ENCODE measurements at places on chromosomes 6 and 20. TPM values are rescaled to one million over a fixed set of nuclear protein-coding genes. Genes with fewer than 3 reads are reported as not detected.

GRCh38 chr20:20839771-20840170, 127.3 kb upstream of the RALGAPA2 start:
- no peak for DNase-seq

DNA sequence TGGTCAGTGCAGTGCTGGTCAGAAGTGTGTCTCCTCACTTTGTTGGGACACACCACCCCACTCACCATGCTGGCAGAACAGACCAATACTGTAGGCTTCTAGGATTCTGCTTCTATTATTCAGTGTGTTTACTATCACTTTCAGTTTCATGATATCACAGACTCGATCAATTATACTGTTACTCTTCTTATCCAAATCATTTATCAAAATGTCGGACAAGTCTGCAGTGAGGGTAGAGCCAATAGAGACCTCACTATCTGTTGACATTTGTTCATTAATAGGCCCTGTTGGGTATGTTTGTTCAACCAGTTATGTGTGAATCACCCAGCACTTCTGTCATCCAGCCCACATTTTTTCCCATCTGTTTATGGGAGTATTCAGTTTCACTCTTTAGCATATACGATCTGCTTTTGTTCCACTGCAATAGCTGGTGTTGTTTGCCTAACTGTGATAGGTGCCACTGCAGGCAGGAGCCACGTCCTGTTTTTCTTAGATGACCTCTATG, 140.1 kb downstream of the NRN1 start:
- DNase-seq, result peak; percentile 32

DNA sequence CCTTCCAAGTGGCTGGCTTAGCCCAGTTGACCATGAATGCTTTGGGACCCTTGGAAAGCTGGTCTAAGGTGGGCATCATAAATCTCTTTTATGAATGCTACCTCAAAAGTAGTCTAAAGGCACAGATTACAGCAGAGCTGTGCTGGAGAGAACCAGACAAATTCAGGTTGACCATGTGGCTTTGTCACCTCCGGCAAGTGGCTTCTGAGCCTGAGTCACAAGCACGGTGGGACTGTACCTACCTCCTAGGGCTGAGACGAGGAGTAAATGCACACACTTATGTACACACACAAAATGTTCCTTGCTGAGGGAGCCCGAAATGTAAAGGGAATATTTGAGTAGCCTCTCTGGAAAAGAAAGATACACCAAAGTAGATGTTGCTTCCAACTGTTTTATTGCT, 155.9 kb downstream of the NFATC2 start:
- DNase-seq, result peak; percentile 82

DNA sequence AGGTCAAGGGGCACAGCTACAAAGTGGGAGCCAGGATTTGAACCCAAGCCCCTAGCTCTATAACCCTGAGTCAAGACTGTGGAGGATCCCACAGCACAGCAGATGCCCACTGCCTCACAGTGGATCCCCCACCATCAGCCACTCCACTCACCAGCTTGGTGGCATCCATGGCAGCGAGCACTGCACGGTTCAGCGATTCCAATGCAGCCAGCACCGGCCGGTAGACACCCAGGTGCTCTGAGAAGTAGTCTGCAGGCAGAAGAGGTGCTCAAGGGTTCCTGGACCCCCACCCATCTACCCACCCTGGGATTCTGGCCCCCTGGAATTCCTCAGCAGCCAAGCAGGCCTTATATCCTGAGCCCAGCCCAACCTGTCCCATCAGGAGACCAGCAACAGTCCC, 2.5 kb downstream of the ACTL10 start:
- no peak for DNase-seq

DNA sequence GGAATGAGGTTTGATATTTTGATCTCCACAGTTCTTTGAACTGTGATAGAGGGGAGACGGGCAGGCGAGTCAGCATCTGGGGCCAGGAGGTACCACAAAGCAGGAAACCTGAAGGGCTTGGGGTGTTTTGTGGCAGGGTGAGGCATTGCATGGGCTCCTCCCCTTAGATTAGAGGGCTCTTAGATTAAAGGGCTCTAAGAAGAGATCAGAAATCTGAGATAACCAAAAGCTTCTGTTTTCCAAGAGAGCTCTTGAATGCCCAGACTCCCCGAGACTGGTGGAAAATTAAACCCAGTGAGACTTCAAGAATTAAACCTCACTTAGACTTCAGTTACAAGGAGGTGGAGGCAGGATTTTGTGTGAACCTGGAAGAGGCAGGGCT, 2.4 kb upstream of the GPX5 start:
- peak; percentile 67 for DNase-seq

- DNase-seq, result no peak
Observed at GRCh38 chr6:79196912-79197311, 37.6 kb downstream of the HMGN3 start.

- DNase-seq, result no peak
Observed at GRCh38 chr6:92922216-92922806, 497.0 kb downstream of the EPHA7 start.

GRCh38 chr6:45983062-45983461, 32.6 kb downstream of the CLIC5 start:
- no peak for DNase-seq

DNA sequence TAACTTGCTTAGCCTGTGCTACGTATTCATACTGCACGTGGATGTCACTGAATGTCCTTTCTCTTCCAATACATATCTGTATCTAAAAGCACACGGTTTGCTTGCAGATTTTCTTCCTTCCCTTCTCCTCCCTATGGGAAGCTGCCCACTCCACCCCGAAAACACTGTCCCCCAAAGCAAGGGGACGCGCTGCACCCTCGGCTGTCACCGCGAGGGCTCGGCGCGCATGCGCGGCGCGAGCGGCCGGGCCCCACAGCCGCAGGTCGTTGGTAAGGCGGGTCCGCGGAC, 659 bp downstream of the TMX4 start:
- peak; percentile 61 for DNase-seq

- no peak for DNase-seq
Observed at GRCh38 chr20:22805219-22805618, 220.8 kb upstream of the FOXA2 start.

KCNK5 gene
- total RNA-seq, result 25.0 TPM

STK38 gene
- total RNA-seq, result 22.9 TPM

IL17A gene
- not detected for total RNA-seq

CPNE5 gene
- 1.2 TPM for total RNA-seq

PRICKLE4 gene
- not detected for total RNA-seq
